ENCODE measurements at places on chromosomes 5 and 9.

DNA sequence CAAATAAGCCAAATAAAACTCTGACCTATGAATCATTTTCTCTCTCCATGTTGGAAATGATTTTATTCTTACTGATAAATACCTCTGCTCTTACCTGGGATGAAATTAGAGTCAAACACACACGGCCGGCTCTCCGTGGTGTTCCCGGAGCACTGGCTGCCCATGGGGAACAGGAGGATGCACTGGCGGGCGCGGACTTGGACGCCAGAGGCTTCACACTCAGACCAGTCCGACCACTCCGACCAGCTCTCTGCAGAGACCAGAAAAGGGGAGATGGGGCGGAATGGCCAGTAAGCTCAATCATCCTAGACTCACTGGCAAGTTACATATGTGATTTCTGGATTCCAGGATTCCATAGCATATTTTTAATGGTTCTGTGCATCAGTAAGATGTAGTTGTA, 494.1 kb downstream of the SEMA5A start:
- no peak for DNase-seq

GRCh38 chr5:158845941-158846340, 253.8 kb downstream of the EBF1 start:
- no peak for DNase-seq

DNA sequence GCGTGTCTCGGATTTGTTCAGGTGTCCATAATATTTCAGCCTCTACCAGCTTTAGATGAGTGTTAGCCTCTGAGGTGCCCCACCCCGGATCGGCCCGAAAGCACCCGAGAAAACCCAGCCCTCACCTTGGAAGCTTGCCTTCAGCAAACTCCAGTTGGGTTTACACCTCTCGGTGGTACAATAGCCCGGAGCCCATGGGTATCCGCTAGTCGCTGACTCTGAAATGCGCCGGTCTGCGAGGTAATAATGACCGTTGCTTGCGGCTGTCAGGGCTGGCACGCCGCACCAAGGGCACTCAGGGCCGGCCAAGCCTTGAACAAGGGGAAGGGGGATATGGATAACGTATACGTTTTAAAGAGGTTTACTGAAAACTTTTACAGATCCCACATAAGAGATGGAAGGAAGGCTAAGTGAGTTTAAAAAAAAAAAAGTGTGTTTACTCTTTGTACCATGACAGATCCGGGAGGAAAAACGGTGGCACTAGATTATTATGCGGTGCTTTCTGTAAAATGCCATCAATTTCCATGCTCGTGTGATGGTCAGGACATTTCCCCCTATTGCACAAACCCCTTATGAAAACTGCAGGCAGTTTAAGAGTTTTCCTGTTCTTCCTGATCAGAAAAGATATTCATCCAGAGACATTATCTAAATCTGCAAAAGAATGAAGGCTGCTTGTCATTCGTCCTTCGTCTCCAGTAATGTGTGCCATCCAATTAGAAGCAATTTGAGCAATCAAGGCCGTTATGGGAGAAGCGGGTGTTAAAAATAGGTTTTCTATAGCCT, 124.2 kb downstream of the TMEM161B start:
- no peak for DNase-seq

DNA sequence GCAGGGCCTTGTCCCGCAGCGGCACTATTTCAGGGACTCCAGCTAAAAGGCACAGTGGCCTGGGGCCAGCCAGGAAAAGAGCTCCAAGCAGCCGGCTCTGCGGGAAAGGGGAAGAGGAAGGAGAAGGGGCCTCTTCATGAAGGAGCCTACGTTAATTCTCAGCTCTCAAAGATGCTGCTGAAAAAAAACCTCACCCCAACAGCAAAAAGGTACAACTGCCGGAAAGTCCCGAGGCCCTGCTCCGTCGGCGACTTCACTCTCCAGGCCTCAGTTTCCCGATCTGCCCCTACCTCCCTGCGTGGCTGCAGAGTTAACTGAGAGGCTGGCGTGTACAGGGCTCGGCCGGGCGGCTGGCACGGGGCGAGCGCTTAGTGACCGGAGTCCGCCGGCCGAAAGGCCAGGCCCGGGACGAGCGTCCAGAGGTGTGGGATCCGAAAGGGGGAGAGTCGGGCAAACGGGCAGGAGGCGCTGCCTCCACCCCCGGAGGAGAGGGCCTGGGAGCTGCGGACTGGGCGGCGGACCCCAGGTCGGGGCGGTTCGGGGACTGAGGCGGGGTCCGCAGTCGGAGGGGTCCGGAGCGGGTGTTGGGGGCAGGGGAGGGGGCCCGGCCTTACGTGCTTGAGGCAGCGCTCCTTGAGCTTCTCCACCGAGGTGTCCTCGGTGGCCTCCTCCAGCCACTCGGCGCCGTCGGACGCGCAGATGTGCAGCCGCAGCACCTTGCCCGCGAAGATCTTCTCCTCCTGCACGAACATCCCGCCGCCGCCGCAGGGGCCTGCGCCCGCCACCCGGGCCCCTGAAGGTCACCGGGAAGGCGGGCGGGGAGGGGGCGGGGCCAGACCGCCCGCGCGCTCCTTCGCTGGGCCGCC, 529 bp downstream of the UBAC1 start:
- DNase-seq, result no peak

DNA sequence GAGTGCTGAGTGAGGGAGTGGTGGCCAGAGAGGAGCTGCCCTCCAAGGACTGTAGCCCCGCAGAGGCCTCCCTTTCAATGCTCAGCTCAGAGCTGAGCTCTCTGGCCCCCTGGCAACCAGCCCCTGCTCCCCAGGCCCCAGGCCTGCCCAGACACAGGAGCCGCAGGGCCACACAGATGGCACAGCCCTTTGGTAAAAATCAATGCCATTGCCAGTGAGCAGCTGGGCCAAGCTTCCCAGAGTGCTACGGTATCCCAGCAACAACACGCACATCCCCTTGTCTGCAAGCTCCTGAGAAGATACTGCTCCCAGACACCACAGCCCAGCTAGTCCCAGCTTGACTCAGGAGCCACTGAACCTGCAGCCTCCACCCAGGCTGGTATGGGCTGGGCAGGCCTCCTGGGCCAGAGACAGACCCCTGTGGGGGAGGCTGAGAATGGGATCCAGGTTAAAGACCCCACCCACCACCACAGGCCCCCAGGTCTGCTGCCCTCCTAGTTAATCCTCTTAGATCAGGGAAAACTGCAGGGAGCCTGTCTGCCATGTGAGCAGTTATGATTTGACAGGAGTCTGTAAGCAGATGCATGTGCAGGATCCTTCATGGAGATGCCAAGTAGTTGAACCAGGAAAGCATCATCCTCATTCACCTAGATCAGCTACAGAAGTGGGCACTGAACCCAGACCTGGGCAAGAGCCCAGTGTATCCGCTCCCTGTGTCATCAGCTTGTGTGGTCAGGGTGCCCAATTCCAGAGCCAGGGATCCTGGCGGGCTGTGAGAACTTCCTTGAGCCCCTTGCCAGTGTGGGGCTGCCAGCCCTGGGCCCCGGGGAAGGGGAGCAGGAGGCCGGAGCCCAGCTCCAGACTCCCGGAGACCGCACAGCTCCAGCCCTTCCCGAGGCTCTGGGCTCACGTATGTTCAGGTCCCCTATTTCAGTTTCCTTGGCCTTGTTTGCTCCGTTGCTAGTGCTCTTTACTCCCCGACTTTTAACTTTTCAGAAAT, 26.7 kb upstream of the ADAMTS2 start:
- DNase-seq, result no peak

DNA sequence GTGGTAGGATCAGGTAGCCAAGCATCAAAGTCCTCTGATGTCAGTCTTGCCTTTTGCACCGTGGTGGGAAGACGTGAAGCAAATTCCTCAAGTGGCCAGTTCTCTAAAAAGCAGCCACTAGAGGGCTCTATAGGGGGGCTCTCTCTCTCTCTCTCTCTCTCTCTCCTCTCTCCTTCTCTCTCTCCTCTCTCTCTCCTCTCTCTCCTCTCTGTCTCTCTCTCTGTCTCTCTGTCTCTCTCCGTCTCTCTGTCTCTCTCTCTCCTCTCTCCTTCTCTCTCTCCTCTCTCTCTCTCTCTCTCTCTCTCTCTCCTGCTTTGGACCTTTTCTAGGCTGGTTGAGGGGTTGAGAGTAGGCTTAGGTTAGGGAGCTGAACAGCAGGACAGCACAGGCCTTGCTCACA, 13.9 kb upstream of the OSMR start:
- no peak for DNase-seq

- no peak for DNase-seq
Measured at GRCh38 chr9:127761491-127761956, 16.9 kb downstream of the SH2D3C start.

DNA sequence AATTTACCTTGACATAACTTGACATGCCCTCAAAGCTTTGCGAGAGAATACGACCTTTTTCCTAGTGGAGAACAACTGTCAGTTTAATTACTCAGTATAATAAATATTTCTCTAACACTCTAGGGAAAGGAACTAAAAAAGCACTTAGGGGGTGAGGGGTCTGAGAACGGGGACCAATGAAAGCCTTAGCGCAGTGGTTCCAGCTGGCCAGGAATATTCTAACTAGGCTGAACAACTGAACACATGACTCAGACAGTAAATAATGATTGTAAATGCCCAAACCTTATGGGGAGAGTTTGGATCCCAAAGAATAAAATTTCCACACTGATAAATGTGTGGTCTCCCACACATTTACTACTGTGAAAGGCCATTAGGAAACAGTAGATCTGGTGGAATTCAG, 14.9 kb downstream of the MYO10 start:
- DNase-seq, result no peak

GRCh38 chr9:95509851-95510708, 6.7 kb downstream of the PTCH1 start:
- no peak for DNase-seq

DNA sequence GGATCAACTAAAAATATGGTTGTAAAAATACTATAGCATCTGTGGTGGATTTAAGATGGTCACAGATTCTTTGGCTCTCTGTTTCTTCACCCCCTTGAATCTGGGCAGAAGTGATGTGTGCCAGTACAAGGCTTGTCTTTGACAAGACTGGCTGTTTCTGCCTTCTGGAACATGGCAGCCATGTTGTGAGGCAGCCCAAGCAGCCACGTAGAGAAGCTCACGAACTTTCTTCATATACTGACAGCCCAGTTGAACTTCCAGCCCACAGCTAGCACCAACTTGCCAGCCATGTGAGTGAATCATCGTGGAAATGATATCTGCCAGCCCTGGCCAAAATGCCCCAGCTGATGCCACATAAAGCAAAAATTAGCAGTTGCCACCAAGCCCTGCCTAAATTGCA, 110.8 kb downstream of the BOD1 start:
- no peak for DNase-seq

DNA sequence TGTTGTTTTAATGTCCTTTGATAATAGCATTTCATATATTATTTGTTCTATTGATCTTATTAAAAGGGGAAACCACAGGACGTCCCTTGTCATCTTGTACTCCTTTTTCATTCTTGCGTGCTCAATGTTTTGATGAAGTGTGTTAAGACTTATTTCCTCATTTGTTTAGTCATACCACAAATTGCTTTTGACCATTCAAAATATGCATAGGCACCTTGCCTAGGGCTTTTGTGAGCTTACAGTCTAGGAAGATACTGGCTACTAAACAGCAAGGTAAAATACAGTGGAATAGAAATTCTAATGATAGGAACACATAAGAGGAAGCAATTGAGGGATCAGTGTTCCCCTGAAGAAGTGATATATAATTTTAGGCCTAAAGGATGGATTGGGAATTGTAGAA, 190.3 kb downstream of the WDR70 start:
- DNase-seq, result no peak

GRCh38 chr5:126883564-126884245, 106.8 kb downstream of the LMNB1 start:
- DNase-seq, result no peak

DNA sequence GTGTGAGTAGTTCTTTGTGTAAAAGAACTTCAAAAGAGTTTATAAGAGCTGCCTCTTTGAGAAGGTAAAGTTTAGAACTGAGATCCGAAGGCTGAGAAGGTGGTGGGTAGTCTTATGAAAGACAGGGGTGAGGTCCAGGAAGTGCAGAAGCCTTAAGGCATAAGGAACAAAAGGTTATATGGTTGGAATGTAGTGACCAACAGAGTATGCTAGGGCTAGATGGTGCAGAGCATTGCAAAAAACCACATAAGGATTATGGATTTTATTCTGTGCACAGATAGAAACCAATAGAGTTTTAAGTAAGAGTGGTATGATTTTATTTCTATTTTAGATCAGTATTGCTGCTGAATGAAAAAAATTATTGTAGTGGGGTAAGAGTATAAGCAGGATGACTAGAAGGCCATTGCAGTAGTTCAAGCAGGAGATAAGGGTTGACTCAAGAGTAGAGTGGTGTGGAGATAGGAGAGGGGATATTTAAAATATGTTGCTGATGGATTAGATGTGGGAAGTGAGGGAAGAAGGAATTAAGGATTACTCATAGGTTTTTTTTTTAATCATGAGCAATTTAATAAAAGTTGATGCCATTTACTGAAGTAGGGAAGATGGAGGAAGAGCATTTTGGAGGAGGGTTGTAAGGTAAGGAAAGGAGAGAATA, 3.7 kb downstream of the RECK start:
- DNase-seq, result no peak

DNA sequence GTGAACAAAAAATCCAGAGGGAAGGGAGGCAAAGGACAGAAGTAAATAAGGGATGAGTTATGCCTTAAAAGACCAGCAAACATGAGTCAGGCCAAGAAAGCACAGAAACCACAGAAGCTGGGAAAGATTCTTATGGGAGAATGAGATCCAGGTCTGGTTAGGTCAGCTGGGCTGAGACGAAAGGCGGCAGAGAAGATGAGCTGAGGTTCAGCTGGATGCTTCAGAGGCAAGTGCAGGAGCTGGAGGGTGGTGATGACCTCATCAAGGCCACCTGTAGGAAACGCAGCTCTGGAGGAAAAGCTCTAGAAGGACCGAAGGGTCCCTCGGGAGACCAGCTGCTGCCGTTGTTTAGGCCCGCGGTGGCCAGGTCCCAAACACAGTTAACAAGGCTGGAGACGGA, 152.0 kb downstream of the MYO10 start:
- no peak for DNase-seq
